ENCODE measurements at places on chromosomes 4 and X. TPM values are rescaled to one million over a fixed set of nuclear protein-coding genes. Genes with fewer than 3 reads are reported as not detected.

Gene RNF128
- not detected for total RNA-seq

Gene TMEM144
- 0.54 TPM for total RNA-seq

Gene CXCL8
- total RNA-seq = 2.2 TPM

Gene CNGA1
- total RNA-seq = not detected

Gene RTL9
- total RNA-seq = not detected

DNA sequence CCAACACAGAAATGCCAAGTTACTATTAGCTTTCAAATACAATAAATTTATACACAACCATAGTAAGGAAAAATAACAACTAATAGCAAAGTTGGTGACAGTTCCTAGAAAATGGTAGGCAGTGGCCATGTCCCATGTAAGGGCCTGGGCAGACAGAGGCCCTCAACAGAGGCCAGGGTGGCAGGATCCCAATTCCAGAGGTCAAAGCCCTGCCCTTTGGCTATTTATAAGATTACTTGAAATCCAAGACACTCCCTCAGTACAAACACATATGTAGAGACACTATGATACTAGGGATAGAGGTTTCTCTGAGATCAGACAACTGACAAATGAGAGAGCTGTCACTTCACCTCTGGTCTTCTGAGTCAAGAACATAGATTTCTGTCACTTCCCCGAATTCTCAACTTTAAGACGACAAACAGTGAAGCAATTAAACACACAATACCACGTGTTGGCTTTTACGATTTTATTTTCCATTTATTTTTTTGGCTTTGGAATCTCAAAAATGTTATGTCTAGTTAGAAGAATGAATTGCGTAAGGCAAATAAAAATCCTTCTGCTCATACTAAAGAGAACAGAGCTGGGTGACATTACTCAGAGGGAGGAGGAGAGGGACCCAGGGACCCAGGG lies 16.3 kb upstream of the MAOB start:
- H3K27me3 ChIP-seq = no peaks in the 10 kb centered on the region
- H3K36me3 ChIP-seq = no peaks in the 10 kb centered on the region
- no peak overlapping the region for H3K4me3 ChIP-seq
- no peak overlapping the region for H3K27ac ChIP-seq

- DNase-seq = no peak
- H3K27ac ChIP-seq = peak overlapping the region; percentile 20
- peaks cover 14% of the 10 kb centered on the region for H3K4me1 ChIP-seq
- H3K27me3 ChIP-seq = peaks cover 36% of the 10 kb centered on the region
- H3K36me3 ChIP-seq = peaks cover 2% of the 10 kb centered on the region
- peak overlapping the region; percentile 95 for H3K4me3 ChIP-seq
These were observed 1.9 kb upstream of the PPP3CA start for GRCh38 chr4:101348995-101349800.

DNA sequence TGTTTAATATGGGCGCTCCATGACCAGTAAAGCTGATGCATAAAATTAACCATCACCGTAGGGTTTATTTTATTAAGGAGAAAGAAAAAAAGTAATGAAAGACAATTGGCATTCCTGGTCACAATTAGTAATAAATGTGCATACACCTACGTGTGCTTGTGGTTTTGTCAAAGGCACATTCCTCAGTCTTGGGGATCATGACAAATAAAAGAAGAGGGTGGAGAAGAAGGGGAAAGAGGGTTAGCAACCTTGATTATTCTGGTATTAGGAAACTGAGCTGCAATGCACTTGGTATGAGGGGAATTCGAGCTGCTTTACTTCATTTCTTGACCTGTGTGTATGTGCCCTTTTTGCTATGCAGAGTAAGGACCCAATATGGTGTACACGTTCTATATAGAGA lies 1798.3 kb upstream of the PCDH7 start:
- H3K36me3 ChIP-seq = no peaks in the 10 kb centered on the region
- H3K4me3 ChIP-seq = no peak overlapping the region
- DNase-seq = no peak
- no peaks in the 10 kb centered on the region for H3K27me3 ChIP-seq
- no peaks in the 10 kb centered on the region for H3K4me1 ChIP-seq

DNA sequence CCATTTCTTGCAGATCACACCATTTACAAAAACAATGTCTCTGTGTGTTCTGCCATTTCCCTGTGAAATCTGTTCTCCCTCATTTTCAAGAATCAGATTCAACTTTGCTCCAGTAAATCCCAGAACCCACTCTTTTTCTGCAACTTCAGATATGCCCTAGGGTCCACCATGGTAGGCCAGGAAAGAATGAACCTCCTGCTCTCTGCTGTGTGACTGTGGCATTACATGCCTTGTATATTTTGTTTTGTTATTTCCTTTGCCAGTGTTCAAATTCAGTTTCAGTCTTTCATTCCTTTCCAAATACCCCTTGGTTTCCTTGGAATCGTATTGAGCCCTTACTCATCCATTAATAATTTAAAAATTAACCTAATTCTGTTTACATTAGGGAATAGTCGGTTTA lies 290.2 kb upstream of the VCX start:
- H3K4me1 ChIP-seq = no peaks in the 10 kb centered on the region
- DNase-seq = no peak
- H3K27me3 ChIP-seq = no peaks in the 10 kb centered on the region

DNA sequence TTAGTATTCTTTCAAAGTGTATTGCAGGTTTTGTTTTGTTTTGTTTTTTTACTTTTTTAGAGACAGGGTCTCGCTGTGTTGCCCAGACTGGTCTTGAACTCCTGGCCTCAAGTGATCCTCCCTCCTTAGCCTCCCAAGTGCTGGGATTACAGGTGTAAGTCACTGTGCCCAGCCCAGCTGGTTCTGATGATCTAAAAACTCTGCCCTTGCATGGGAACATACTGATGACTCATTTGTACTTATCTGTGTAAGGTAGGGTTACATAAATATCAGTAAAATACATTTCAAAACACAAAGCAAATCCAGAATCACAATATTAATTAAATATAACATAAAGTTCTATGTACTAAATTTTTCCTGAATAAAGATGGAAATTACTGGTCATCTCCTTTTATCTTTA lies 7.4 kb upstream of the SLC9B1 start:
- no peak overlapping the region for H3K27ac ChIP-seq
- no peaks in the 10 kb centered on the region for H3K27me3 ChIP-seq
- no peak overlapping the region for H3K4me3 ChIP-seq
- H3K36me3 ChIP-seq = peaks cover 8% of the 10 kb centered on the region
- DNase-seq = no peak

DNA sequence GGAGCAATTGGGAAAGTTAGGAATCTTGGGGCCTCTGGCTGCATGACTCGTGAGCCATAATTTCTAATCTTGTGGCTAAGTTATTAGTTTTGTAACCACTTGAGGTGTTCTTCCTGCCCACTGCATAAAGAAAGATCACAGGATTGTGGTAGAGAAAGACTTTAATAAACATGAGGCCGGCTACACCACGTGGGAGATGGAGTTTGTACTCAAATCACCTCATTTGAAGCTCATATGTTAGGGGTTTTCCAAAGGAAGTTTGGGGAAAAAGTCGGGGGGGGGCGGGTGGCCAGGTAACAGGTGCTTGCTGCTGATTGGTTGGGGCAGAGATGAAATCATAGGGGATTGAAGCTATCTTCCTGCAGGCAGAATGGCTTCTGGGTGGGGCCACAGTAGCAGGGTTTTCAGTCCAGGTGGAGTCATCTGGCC lies 287.8 kb downstream of the ZNF674 start:
- peaks cover 2% of the 10 kb centered on the region for H3K4me1 ChIP-seq
- H3K4me3 ChIP-seq = no peak overlapping the region
- H3K27me3 ChIP-seq = no peaks in the 10 kb centered on the region
- DNase-seq = no peak
- no peaks in the 10 kb centered on the region for H3K36me3 ChIP-seq
- H3K27ac ChIP-seq = no peak overlapping the region

- peaks cover 2% of the 10 kb centered on the region for H3K4me1 ChIP-seq
- DNase-seq = peak; percentile 30
- peaks cover 5% of the 10 kb centered on the region for H3K27me3 ChIP-seq
- H3K4me3 ChIP-seq = no peak overlapping the region
- no peaks in the 10 kb centered on the region for H3K36me3 ChIP-seq
These were observed 87.7 kb downstream of the SHROOM2 start for GRCh38 chrX:9873952-9874351.

GRCh38 chrX:140521393-140521792 lies 16.5 kb upstream of the SOX3 start:
- no peaks in the 10 kb centered on the region for H3K27me3 ChIP-seq
- H3K36me3 ChIP-seq = no peaks in the 10 kb centered on the region
- no peak overlapping the region for H3K4me3 ChIP-seq
- H3K4me1 ChIP-seq = no peaks in the 10 kb centered on the region
- DNase-seq = no peak
- no peak overlapping the region for H3K27ac ChIP-seq

GRCh38 chr4:108119199-108119800 lies 49.4 kb downstream of the LEF1 start:
- H3K4me3 ChIP-seq = peak overlapping the region; percentile 78
- peak overlapping the region; percentile 85 for H3K27ac ChIP-seq
- H3K36me3 ChIP-seq = peaks cover 37% of the 10 kb centered on the region
- no peak for DNase-seq
- peaks cover 75% of the 10 kb centered on the region for H3K4me1 ChIP-seq
- H3K27me3 ChIP-seq = no peaks in the 10 kb centered on the region

GRCh38 chrX:49029876-49030275 lies 13.3 kb downstream of the TFE3 start:
- no peak overlapping the region for H3K4me3 ChIP-seq
- no peak overlapping the region for H3K27ac ChIP-seq
- DNase-seq = no peak
- H3K27me3 ChIP-seq = no peaks in the 10 kb centered on the region
- H3K36me3 ChIP-seq = peaks cover 7% of the 10 kb centered on the region
- H3K4me1 ChIP-seq = no peaks in the 10 kb centered on the region

DNA sequence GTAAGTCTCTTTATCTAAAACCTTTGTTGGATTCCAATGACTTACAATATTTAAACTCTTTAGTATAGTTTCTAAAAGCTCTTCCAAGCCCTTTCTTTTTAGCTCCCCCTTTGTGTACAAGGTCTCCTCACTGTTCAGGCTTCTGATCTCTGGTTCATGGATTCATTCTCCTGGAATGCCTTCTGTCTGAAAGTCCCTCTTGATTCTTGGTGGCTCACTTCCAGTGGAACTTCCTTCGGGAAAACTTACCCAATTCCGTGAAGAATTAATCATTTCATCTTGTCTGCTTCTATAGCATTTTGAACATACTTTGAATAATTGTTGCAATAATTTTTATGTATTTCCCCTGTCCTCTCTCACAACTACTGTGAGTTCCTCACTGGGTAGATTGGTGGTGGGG lies 3.6 kb downstream of the ARHGAP24 start:
- H3K4me3 ChIP-seq = no peak overlapping the region
- H3K36me3 ChIP-seq = no peaks in the 10 kb centered on the region
- peaks cover 41% of the 10 kb centered on the region for H3K27me3 ChIP-seq
- no peak overlapping the region for H3K27ac ChIP-seq
- DNase-seq = no peak
- H3K4me1 ChIP-seq = peaks cover 4% of the 10 kb centered on the region

DNA sequence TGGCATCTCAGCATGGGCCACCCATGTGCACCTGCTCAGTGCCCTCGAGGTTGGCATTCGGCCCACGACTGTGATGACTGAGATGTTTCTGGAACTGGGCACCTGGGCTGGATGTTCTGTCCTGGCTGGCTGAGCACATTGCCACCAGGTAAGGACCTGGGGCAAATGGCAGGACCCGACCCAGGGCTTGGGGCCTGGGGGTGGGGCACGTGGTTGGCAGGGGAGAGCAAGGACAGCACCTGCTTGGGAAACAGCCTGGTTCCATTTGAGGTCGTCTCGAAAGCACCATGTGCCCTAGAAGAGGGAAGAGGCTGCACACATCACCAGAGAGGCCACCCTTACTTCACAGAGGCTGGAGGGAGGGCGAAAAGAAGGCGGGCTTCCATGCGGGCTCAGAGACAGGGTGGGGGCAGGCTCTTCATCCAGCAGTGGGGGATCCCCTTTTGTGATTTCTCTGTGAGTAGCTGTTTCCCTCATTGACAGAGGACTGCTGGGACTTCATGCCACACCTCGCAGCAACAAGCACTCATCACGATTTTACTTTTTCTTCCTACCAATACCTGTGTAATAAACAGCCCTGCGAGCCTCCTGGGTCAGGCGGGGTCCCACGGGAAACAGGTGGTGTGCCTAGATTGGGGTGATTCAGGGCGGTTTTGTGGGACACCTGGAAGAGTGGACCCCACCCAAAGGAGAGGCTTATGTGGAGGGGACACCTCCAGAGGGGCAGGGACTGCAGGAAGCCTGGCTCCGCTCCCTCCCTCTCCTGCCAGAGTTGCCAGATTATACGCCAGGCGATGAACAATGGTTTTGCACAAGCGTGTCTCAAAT lies 12.0 kb downstream of the TMEM187 start:
- no peaks in the 10 kb centered on the region for H3K27me3 ChIP-seq
- peak overlapping the region; percentile 89 for H3K4me3 ChIP-seq
- H3K27ac ChIP-seq = peak overlapping the region; percentile 99
- H3K4me1 ChIP-seq = peaks cover 43% of the 10 kb centered on the region

DNA sequence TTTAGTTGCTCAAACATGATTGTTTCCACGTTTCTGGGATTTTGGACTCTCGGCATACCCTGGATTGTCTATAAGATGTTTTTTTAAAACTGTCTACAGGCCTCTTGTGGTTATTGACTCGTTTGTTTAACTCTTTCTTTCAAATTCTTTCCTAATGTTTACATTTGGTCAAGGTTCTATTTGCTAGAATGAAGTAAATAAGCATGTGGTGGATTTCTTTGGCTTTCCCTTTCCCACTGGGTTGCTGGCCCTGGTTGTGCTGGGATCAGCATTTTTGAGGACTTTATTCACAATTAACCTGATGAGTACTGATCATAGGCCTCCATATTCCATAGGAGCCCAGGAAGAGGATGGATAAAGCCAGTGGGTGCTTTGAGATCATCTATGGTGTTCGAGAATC lies 11.1 kb upstream of the GPR101 start:
- no peaks in the 10 kb centered on the region for H3K4me1 ChIP-seq
- H3K36me3 ChIP-seq = no peaks in the 10 kb centered on the region
- no peak overlapping the region for H3K4me3 ChIP-seq
- H3K27me3 ChIP-seq = peaks cover 19% of the 10 kb centered on the region
- no peak overlapping the region for H3K27ac ChIP-seq

GRCh38 chrX:19761554-19762295 lies 125.7 kb downstream of the SH3KBP1 start:
- no peaks in the 10 kb centered on the region for H3K27me3 ChIP-seq
- H3K27ac ChIP-seq = no peak overlapping the region
- H3K4me1 ChIP-seq = peaks cover 24% of the 10 kb centered on the region
- H3K36me3 ChIP-seq = peaks cover 6% of the 10 kb centered on the region

GRCh38 chr4:56655209-56655626 lies 25.9 kb downstream of the HOPX start:
- peaks cover 51% of the 10 kb centered on the region for H3K4me1 ChIP-seq
- peaks cover 46% of the 10 kb centered on the region for H3K27me3 ChIP-seq
- H3K27ac ChIP-seq = peak overlapping the region; percentile 76

- no peaks in the 10 kb centered on the region for H3K27me3 ChIP-seq
- H3K4me1 ChIP-seq = peaks cover 60% of the 10 kb centered on the region
- H3K27ac ChIP-seq = peak overlapping the region; percentile 15
- no peak for DNase-seq
- peak overlapping the region; percentile 42 for H3K4me3 ChIP-seq
These were observed 53.7 kb upstream of the TADA2B start for GRCh38 chr4:6989331-6989923.

- H3K4me3 ChIP-seq = no peak overlapping the region
- H3K36me3 ChIP-seq = peaks cover 2% of the 10 kb centered on the region
- peaks cover 14% of the 10 kb centered on the region for H3K27me3 ChIP-seq
- no peak for DNase-seq
These were observed 7.4 kb upstream of the BRS3 start for GRCh38 chrX:136480383-136480782.

- H3K27me3 ChIP-seq = no peaks in the 10 kb centered on the region
- H3K27ac ChIP-seq = no peak overlapping the region
- peaks cover 2% of the 10 kb centered on the region for H3K4me1 ChIP-seq
These were observed 20.0 kb upstream of the S100G start for GRCh38 chrX:16629909-16630308.

Measured in activated naive CD8-positive, alpha-beta T cell treated with anti-CD3 and anti-CD28 coated beads, Interleukin-2, amount 10 ng/mL, durations not matched to agents 7 days and 5 days (primary cell).